ENCODE measurements at places on chromosomes 5 and 9.

DNA sequence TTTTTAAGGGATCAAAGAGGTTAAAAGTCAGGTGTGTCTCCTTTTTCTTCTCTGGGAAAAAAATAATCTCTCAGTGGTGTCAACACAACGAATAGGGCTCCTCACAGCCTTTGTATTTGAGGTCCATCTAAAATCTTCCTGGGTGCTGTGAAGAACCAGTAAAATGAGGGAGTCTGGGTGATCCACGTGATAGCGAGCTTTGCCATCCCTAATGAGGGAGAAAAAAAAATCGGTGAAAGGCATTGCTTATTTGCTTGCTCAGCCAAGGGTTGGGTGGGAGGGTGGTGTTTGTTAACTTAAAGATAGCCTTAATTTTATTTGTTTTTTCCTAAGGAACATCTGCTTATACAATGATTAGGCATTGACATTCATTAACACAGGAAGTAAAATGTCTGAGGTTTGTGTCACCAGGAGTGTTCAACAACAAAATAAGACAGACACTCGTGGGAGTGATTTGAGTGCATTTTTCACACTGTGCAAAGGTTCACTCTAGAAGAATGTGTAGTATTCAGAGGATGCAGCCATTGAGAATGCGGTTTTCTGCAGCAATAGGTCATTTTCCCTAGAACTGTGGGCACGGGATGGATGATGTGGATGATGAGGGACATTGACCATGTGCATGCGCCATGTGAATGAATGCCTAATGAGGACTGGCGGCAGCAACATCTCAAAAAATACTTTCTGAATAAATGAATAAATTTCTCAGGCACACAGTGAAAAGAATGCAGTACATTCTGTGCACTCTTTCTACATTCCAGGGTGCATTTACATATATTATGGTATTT lies 369.5 kb downstream of the NTRK2 start:
- DNase-seq = no peak

GRCh38 chr9:14403081-14403480 lies 89.1 kb upstream of the NFIB start:
- DNase-seq = no peak

DNA sequence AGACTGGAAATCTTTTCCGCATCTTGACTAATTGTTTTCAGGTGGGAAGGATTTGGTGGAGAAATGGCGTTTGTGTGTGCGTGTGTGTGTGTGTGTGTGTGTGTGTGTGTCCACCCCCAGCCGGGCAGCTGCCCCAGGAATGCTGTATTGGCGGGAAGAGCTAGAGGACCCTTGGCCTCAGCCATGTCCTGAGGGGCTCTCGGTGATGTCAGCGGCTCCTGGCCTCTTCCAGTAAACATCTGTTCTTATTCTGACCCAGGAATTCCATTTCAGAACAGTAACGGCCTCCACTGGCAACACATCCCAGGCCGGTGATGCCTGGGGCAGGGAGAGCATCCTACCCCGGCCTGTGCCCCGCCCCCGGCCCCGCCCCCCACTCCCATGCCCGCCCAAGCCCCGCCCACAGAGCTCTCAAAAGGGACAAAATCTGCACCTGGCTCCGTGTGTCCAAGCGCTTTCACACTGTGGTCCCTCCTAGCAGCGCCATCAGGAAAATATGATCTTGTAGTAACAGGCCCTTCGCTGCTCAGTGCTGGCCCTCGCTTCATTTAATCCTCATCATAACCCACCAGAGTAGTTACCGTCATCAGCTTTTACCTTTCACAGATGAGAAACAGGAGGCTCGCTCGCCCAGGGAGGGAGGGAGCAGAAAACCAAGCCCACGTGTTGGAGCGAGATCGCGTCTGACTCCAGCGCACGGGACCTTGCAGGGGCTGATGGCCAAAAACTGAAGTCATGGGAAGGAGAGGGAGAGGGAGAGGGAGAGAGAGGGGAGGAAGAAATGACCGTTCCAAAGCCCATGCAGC lies 18.9 kb downstream of the ADAMTS2 start:
- DNase-seq = no peak

DNA sequence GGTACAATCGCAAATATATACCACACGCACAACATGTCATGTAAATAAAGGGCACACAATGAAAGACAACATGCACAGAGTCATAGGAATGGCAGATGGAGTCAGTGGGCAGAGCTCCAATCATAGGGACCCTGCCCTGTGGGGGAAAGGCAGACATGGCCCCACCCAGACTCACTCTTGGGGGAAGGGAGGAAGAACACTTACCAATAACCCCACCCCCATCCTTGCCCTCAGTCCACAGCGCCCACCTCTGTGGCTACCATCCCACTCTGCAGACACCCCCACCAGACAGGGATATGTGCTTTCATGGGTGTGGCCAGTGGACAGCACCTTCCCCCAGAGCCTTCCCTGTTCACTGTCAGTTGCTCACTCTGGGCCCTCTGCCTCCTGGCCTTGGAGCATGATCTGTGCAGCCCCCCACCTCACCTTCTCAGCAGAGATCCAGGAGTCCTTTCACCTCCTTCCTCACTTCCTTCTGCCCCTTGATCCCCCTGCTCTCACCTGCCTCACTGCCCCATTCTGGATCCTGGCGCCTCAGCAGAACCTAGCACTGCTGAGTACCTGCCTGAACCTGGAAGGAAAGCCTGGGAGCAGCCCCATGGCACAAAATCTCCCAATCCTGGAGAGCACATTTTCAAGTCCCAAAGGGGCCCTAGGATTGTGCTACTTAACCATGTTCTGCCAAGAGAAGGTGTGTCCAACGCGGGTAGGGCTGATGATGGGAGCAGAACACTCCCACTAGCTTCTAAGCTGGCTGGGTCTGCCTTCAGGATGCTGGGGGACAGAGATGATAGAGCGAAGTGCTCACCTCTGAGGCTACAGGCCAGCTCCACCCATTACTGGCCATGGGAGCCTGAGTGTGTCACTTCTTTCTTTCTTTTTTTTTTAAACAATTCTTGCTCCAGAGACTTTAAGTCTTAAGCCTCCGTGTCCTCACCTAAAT lies 1.5 kb upstream of the PHF19 start:
- no peak for DNase-seq

- no peak for DNase-seq
These were observed 607.8 kb upstream of the PTGER4 start for GRCh38 chr5:40071870-40072269.

DNA sequence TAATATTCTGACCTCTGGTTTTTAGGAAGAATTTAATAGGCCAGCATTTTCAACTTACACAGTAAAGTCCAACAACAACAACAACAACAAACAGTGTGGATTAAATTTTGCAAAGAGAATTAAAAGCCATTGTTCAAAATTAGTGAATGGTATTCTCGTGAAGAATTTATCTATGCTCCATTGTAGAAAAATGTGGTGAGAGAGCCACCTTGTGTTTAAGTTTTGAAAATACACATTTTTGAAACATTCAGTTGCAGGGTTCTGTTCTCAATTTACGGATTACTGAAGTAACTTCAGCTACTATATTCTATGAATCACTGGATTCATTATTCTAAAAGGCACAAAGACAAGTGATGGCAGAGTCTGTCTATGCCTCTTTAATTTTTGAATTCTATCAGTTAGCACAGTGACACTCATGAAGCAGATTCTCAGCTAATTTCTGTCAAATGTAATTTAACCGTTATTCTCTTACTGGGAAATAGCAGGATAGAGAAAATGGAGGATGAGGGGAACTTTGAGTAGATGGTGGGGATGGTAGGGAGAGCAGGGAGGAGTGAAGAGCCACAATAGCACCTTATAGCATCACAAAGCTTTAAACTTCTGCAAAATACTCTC lies 11.0 kb downstream of the CCDC152 start:
- DNase-seq = no peak

- DNase-seq = no peak
These were observed 13.2 kb upstream of the NDUFS4 start for GRCh38 chr5:53547226-53547625.

- DNase-seq = peak; percentile 23
These were observed 2.9 kb downstream of the JAK2 start for GRCh38 chr9:4987961-4988421.

GRCh38 chr5:120749737-120750136 lies 285.6 kb downstream of the PRR16 start:
- no peak for DNase-seq

DNA sequence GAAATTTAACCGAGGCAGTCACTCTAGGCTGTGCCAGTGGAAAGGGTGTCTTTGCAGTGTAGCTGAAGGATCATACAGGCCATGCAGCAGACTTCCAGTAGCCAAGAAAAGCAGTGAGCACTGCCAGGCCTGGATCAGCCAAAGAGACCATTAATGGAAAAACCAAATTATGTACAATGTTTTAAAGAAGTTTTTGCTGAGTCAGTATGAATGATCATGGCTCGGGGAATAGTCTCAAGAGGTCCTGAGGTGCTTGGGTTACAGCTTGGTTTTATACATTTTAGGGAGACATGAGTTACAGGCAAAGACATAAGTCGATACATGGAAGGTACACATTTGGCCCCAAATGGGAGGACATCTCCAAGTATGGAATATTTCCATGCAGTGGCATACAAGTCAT lies 141.3 kb downstream of the YTHDC2 start:
- DNase-seq = no peak

DNA sequence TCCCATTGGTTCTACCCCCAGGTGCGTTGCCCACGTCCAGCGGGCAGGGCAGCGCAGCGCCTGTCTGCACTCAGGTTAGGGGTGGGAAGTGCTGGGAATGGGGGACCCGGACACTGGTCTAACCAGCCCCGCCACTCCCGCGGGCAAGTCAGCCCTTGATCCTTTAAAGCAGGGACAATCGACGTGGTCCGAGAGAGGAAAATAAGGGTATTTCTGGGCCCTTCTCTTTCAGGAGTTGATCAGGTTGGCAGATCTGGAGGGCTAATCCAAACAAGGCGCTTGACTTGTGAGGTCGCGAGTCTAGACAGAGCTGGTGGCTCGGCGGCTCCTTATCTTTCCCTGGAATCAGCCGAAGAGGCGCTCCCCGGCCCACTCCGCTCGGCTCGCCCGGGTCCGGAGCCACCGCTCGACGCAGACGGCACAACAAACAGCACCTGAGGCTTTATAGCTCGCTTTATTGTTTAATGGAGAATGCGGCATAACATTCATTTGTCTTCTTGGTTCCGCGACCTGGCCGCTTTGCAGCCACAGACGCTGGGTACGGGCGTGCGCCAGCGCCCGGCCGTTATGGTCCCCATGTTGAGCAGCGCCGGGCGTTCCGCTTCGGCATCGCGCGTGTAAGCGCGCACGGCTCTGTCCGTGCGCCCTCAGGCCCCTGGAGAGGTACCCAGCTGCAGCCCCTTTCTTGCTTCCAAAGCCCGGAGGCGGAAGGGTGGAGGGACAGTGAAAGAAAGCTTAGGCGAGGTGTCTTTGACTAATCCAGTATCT lies 15.8 kb downstream of the ISL1 start:
- DNase-seq = no peak

- DNase-seq = no peak
These were observed 91.4 kb upstream of the IRX4 start for GRCh38 chr5:1974081-1974480.

GRCh38 chr5:3657364-3658022 lies 61.9 kb downstream of the IRX1 start:
- no peak for DNase-seq
